Activated CD4-positive, CD25-positive, alpha-beta regulatory T cell treated with anti-CD3 and anti-CD28 coated beads, Interleukin-2, amount 50 U/mL, for 24 hours (primary cell): ENCODE measurements at places on chromosomes 6 and 20.

GRCh38 chr6:24231438-24231977 lies 105.5 kb downstream of the NRSN1 start:
- ATAC-seq = no peak

DNA sequence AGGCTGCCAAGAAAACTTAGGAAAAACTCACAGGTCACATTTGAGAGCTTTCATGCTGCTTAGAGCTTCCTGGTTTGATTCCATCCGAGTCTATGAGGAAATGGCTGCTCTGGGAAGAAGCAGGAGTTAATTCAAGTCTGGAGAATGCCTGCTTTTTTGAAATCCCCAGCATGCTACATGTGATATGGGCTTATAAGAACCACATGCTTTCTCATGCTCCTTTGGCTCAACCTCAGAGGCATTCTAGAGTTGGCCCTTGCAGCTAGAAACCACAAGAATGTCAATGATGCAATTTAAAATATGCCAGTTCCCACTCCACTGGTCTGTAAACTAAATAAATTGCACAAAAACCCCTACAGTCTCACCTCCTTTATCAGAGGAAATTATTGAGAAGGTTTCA lies 142.9 kb upstream of the OLIG3 start:
- no peak for ATAC-seq

- ATAC-seq = no peak
Observed at GRCh38 chr6:166907871-166908806, 48.2 kb downstream of the RNASET2 start.

DNA sequence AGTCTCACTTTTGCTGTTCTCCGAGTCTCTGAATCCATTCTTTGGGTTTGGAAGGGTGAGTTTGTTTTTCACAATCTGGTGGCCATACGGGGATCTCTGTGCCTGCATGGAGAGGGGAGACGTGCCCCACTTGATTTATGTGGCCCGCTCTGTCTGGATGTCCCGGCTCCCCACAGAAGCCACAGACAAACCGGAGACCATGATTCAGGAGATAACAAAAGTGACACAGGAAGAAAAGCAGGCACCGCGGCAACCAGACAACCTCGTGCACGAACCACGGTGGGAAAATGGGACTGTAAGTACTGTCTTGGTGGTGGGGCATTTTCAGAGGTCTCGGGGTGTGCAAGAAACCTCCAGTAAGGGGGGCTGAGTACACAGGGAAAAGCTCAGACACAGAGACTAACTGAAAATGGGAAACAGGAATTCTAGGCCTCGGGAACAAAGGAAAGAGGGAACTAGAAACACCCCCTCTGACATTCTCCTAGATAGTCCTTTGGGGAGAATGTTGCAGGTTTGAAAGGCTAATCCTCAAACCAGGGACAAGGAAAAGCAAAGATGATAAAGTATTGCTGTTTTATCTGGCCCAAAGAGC lies 22.1 kb upstream of the ZNF318 start:
- ATAC-seq = no peak

GRCh38 chr6:6993503-6994237 lies 114.1 kb upstream of the RREB1 start:
- ATAC-seq = no peak

- no peak for ATAC-seq
Observed at GRCh38 chr6:150200428-150201100, 57.7 kb downstream of the PPP1R14C start.

- ATAC-seq = no peak
Observed at GRCh38 chr6:170296746-170297575, 6.1 kb upstream of the DLL1 start.

DNA sequence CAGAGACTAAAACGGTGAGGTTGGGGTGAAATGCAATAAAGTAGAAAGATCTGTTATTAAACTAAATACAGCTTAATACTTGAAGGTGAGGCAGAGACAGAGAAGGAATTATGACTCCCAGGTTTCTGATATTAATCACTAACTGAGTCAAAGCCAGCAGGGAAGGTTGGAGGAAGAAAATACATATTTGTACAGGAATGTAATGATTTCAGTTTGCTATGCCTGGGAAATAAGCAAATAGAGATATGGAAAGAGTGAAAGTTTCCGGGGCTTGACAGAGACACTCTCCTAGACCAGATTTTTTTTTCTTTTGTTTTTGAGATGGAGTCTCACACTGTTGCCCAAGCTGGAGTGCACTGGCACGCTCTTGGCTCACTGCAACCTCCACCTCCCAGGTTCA lies 76.8 kb downstream of the PTPRK start:
- ATAC-seq = no peak

GRCh38 chr6:170296423-170296745 lies 5.5 kb upstream of the DLL1 start:
- no peak for ATAC-seq

GRCh38 chr6:110221738-110222137 lies 41.5 kb downstream of the CDC40 start:
- no peak for ATAC-seq

GRCh38 chr6:35522660-35523658 lies 10.3 kb upstream of the TULP1 start:
- ATAC-seq = peak; percentile 74

DNA sequence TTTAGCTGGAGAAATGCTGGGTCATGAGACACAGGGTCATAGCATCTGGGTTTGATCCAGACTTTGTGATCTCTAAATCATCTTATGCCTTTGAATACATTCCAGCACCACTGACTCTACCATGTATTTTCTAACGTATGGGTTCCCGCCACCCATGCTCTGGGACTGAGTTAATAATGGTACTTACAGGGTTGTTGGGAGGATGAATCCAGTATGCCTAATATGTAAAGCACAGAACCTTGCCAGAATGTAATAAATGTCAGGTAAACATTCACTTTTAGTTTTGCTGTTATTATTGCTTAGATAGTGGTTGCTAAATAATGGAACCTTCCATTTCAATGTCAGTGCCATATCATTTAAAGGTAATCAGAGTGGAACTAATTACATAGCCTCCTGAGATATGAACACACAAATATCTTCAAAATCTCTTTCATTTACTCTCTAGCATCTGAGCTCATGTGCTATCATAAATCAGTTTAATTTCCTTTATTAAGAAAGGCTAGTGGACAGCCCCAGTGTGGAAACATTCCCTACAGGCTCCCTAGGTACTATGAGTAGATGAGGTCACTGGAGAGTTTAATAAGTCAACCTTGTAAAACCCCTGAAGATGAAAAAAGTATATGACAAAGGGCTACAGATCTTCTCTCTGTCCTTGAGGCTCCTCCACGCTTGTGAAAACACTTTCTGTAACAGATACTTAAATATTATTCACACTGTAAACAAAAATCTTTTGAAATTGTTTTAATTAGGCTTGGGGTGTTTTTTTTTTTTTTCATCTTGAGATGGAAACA lies 226.6 kb downstream of the ALDH8A1 start:
- ATAC-seq = no peak

- ATAC-seq = no peak
Observed at GRCh38 chr20:58173091-58173490, 55.4 kb downstream of the ANKRD60 start.

DNA sequence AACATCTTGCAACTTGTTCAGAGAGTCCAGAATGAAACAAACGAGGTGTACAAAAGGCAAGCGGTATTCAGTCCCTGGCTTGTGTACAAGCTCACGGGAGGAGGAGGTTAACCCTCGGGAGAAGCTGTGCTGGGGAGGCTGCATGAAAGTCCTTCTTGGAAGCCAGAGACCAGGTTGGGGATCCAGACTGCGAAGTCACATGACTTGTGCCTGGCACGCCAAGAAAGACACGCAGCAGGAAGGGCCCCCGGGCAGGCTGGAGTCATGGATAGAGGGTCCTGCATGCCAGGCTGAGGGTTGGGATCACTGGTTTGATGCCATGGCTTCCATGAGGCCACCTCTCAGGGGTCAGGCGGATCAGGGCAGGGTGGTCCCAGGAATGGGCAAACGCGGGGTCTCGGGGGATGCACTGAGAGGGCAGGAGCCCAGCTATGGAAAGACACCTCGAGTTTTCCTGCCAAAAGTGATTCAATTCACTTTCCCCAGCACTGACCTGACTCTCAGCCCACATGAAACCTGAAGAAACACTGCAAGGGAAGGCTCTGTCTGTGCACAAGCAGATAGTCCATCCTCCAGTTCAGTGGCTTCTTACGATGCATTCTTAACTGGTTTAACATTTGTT lies 79.4 kb downstream of the DLL1 start:
- ATAC-seq = no peak

GRCh38 chr6:123213921-123214320 lies 217.9 kb downstream of the CLVS2 start:
- ATAC-seq = no peak

- peak; percentile 92 for ATAC-seq
Observed at GRCh38 chr6:155050311-155050710, 55.2 kb downstream of the TIAM2 start.

DNA sequence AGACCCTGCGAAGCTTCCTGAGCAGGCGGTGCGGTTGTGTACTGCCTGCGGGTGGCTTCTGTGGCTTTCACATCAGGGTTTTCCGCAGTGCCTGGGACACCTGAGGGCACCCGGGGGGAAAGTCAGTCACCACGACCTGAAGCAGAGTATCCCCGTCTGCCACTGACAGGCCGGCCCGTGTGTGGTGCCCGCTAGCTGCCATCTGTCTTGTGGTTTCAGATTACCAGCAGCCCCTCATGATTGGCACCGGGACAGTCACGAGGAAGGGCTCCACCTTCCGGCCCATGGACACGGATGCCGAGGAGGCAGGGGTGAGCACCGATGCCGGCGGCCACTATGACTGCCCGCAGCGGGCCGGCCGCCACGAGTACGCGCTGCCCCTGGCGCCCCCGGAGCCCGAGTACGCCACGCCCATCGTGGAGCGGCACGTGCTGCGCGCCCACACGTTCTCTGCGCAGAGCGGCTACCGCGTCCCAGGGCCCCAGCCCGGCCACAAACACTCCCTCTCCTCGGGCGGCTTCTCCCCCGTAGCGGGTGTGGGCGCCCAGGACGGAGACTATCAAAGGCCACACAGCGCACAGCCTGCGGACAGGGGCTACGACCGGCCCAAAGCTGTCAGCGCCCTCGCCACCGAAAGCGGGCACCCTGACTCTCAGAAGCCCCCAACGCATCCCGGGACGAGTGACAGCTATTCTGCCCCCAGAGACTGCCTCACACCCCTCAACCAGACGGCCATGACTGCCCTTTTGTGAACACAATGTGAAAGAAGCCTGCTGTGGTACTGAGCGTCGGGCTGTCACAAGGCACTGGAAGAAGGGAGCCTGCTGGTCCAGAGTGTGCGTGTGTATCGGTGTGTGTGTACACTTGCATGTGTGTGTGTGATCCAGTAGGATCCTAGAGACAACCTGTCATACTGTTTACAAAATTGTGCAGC lies 54.4 kb downstream of the GOPC start:
- ATAC-seq = peak; percentile 32

GRCh38 chr20:21548390-21549035 lies 34.6 kb upstream of the NKX2-2 start:
- ATAC-seq = peak; percentile 92

- ATAC-seq = no peak
Observed at GRCh38 chr6:148738946-148739821, 7.6 kb upstream of the UST start.

- no peak for ATAC-seq
Observed at GRCh38 chr20:33148040-33148439, 19.9 kb upstream of the BPIFA2 start.

DNA sequence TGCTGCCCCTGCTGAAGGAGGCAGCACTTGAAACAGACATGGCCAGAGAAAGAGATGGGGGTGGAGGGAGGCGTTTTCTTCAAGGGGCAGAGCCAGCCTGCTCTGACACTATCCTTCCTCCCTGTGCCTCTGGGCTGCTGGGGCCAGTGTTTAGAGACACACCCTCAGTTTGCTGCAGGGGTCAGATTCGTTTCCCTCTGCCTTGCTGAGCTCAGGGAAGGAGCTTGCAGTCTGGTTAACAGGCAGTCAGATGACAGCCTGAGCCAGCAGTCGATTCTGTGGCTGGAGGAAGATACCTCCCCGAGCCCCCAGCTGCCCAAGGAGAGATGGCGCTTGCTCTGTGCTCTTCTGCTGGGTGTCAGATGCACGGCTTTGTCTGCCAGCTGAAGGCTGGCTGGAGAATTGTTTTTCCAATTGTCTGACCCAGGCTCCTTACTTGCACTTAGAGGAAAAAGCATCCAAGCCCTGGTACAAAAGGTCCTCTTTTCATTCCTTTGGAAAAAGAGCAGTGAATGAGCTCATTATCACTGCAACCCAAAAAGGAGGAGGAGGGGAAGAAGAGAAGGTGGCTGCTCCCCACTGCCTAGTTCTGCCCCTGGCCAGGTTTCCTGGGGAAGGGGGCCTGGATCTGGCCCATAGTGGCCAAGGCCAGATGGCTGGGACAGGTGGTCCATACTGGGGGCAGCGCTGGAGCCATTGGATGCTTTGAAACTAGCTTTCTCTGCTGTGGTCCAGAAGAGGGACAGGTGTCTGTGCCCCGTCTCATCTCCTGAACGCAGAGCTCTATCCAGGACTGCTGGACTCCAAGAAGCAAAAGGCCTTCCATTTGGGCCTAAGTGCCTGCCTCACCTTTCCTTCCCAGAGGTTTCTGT lies 88.2 kb downstream of the TCP11 start:
- ATAC-seq = no peak

DNA sequence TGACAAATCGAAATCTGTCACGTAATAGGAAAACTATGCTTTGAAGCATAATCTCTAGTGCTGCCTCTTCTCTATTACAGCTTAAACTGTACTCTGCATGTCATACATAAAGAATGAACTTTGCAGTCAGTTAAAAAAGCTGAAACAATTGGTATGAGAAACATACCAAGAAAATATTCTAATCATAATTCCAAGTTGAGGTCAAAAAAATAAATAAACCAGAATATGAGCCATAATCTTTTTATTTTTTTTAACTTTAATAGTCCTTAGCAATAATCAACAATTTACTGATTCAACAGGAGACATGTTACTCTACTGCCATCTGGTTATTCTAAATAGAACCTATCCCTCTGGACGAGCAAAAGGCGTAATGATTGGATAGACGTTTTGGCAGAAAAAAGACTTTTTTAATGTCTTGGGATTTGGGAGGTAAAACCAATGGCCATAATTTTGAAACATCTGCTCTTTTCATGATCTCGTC lies 224.4 kb upstream of the FLRT3 start:
- no peak for ATAC-seq

DNA sequence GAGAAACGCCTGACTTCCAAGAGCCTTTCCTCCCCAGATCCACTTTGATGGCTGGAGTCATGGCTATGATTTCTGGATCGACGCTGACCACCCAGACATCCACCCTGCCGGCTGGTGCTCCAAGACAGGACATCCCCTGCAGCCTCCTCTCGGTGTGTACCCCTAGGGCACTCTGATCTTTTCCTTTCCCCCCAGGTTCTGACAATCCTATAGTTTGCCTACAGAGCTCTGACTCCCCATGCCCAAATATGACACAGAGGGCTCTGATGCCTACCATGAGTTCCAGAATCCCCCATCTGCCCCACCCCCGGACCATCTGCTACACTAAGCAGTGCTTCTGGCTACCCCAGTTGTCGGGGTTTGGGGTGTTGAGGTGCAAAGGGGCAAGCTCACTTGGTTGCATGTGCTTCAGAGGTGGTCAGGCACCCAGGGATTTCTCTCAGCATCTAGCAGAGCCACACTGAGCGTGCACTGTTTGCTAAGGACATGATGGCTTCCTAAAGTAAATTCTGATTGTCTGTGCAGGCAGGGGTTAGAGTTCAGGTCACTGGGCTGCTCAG lies 24.0 kb upstream of the SGK2 start:
- no peak for ATAC-seq

GRCh38 chr20:1509237-1509636 lies 18.0 kb upstream of the SIRPB2 start:
- ATAC-seq = no peak

GRCh38 chr6:112188906-112189305 lies 65.5 kb downstream of the LAMA4 start:
- no peak for ATAC-seq

GRCh38 chr6:143528164-143528811 lies 16.8 kb upstream of the FUCA2 start:
- peak; percentile 20 for ATAC-seq
